Activated CD8-positive, alpha-beta memory T cell treated with anti-CD3 and anti-CD28 coated beads for 36 hours (primary cell): ENCODE measurements at places on chromosomes 2 and 18. TPM values are rescaled to one million over a fixed set of nuclear protein-coding genes. Genes with fewer than 3 reads are reported as not detected.

The NOL4 gene
- not detected for total RNA-seq

The ELOA2 gene
- total RNA-seq: not detected

The PAX3 gene
- not detected for total RNA-seq

The TTC27 gene
- 40.7 TPM for total RNA-seq

The PSMA8 gene
- total RNA-seq: 1.6 TPM

The UGT1A10 gene
- total RNA-seq: not detected

The CAVIN2 gene
- not detected for total RNA-seq

The OR6B2 gene
- not detected for total RNA-seq

The MAL gene
- 30.7 TPM for total RNA-seq

The GKN1 gene
- not detected for total RNA-seq

The PTPRN gene
- 0.42 TPM for total RNA-seq

The NEMP2 gene
- 15.1 TPM for total RNA-seq

The MDH1B gene
- total RNA-seq: 0.65 TPM

The LRRFIP1 gene
- total RNA-seq: 203 TPM

The RGPD3 gene
- total RNA-seq: 0.06 TPM

The IL36A gene
- not detected for total RNA-seq

The MBP gene
- total RNA-seq: 46.0 TPM

The GPR45 gene
- total RNA-seq: not detected

The CRYGC gene
- not detected for total RNA-seq

The LANCL1 gene
- 35.6 TPM for total RNA-seq

The HOXD4 gene
- total RNA-seq: not detected

The REG1B gene
- total RNA-seq: not detected

The ESPNL gene
- 0.04 TPM for total RNA-seq

The TNFRSF11A gene
- total RNA-seq: 1.6 TPM

The ABCB11 gene
- not detected for total RNA-seq

The CABYR gene
- 0.86 TPM for total RNA-seq

The RTP5 gene
- total RNA-seq: 0.11 TPM

The ARHGAP28 gene
- total RNA-seq: not detected

The IL36RN gene
- not detected for total RNA-seq

The UGT1A4 gene
- not detected for total RNA-seq

The LIMS2 gene
- total RNA-seq: 8.3 TPM

The SH3RF3 gene
- total RNA-seq: 0.44 TPM

The EPB41L3 gene
- total RNA-seq: not detected

The C2orf72 gene
- total RNA-seq: 0.34 TPM

The MALL gene
- total RNA-seq: 0.65 TPM

The COLEC11 gene
- total RNA-seq: 0.38 TPM
